Calu3 (cell line): ENCODE measurements at places on chromosomes 7 and 10. TPM values are rescaled to one million over a fixed set of nuclear protein-coding genes. Genes with fewer than 3 reads are reported as not detected.

DNA sequence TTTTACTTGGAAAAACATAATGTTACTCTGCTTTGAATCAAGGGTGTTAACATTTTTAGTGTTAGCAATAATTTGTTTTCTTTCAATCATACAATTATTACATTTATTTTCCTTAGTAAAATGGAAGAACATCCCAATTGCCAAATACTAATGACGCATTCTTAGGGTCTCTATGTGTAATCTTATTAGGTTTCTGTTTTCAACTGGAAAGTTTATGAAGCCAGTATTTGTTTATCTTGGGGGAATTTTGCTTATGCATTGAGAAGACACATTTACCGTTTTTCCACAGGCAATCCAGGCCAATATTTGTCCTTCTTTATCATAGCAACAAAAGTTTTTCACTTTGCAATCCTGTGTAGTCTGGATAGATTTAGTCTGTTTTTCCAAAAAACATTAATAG, 134.5 kb downstream of the CPED1 start:
- H3K27me3 ChIP-seq, result no peaks in the 10 kb centered on the region
- no peaks in the 10 kb centered on the region for H3K36me3 ChIP-seq
- no peak for DNase-seq
- no peaks in the 10 kb centered on the region for H3K4me1 ChIP-seq
- no peak overlapping the region for H3K27ac ChIP-seq
- no peak overlapping the region for H3K4me3 ChIP-seq

GRCh38 chr10:74039561-74040145, 41.7 kb downstream of the VCL start:
- DNase-seq, result no peak
- no peaks in the 10 kb centered on the region for H3K27me3 ChIP-seq
- H3K4me3 ChIP-seq, result no peak overlapping the region
- peaks cover 44% of the 10 kb centered on the region for H3K36me3 ChIP-seq

DYNC1I1 gene
- total RNA-seq, result 0.73 and 1.4 TPM in 2 replicates

DNA sequence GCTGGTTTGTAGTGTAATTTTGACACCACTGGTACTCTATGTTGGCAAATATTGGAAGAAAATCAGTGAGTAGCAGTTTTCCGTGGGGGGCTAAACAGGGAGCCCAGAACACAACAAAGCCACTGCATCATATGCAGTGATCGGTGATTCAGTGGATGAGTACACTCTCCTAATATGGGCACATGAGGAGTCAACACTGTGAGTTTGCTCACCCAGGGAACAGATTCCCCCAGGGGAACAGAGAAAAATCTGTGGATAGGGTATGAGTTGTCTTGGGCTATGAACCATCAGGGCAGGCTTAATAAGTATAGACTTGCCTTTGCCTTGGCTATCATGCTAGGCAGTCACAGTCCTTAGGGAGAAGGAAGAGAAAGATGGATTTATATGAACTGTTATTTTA, 227.7 kb upstream of the SEMA3E start:
- H3K4me1 ChIP-seq, result peaks cover 7% of the 10 kb centered on the region
- no peaks in the 10 kb centered on the region for H3K36me3 ChIP-seq
- H3K27me3 ChIP-seq, result no peaks in the 10 kb centered on the region
- no peak overlapping the region for H3K4me3 ChIP-seq
- DNase-seq, result no peak

- no peak overlapping the region for H3K27ac ChIP-seq
- no peak for DNase-seq
- peaks cover 25% of the 10 kb centered on the region for H3K27me3 ChIP-seq
- no peak overlapping the region for H3K4me3 ChIP-seq
- H3K4me1 ChIP-seq, result no peaks in the 10 kb centered on the region
- H3K36me3 ChIP-seq, result no peaks in the 10 kb centered on the region
Measured at GRCh38 chr7:108667216-108667615, 97.5 kb downstream of the DNAJB9 start.
